ENCODE measurements at places on chromosomes 7 and 10. TPM values are rescaled to one million over a fixed set of nuclear protein-coding genes. Genes with fewer than 3 reads are reported as not detected.

GRCh38 chr7:35705932-35706461 lies 11.1 kb upstream of the HERPUD2 start:
- no peaks in the 10 kb centered on the region for H3K27me3 ChIP-seq
- no peak overlapping the region for H3K27ac ChIP-seq
- H3K36me3 ChIP-seq: no peaks in the 10 kb centered on the region
- no peak overlapping the region for H3K4me3 ChIP-seq

DNA sequence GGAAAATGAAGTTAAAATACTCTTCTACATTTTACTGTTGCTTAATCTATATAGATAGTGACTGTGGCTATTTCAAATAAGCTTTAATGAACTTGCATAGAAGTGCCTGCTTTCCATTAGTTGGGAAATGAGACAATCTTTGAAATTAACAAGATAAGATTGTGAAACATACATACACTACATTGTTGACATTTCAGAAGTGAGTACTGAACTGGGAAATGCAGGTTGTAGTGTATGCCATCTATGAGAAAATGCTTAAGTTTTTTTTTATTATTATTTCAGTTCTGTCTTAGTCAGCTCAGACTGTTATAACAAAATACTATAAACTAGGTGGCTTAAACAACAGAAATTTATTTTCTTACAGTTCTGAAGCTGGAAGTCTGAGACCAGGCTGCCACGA lies 49.6 kb upstream of the CSTF2T start:
- H3K27me3 ChIP-seq: no peaks in the 10 kb centered on the region
- H3K36me3 ChIP-seq: no peaks in the 10 kb centered on the region
- no peak overlapping the region for H3K27ac ChIP-seq
- H3K4me3 ChIP-seq: no peak overlapping the region
- DNase-seq: no peak
- no peaks in the 10 kb centered on the region for H3K4me1 ChIP-seq

FAM185A gene
- 4.6 TPM for total RNA-seq

ALOX5 gene
- total RNA-seq: 1.8 TPM

SRRT gene
- total RNA-seq: 118 TPM

All from astrocyte (in vitro differentiated cells and primary cell).